ENCODE measurements at places on chromosomes 1 and 21.
A peak's percentile ranks its signal among the peaks of the same experiment; 100 is the strongest.

DNA sequence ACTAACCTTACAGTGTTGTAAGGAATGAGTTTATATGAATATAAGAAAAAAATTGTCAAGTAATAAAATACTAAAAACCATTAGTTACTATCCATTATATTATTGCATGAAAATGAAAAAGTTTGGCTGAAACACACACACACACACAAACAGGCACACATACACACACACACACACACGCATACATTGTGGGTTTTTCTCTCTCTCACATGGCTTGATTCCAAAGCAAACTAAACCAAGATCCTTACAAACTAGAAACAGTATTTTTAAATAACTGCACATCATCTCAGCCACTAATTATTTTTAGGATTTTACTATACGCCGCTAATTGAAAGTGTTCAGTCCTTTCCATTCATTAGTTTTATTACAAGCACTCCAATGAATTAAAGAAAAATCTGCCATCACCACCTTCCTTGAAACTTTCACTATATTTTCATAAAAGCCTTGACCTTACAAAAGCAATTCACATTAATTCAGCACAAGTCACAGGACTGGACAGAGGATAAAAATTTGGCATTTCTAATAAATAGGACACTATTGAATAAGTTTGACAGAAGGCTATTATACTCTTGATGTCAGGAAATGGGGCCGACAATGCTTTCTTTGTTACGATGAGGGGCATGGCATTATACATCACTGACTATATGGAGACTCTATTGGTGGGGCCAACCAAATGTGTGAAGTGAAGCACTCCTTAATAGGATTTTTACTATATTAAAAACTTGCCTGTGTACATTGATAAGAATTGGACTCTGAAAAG is 187.0 kb upstream of the ESRRG start:
- DNase-seq, result no peak

DNA sequence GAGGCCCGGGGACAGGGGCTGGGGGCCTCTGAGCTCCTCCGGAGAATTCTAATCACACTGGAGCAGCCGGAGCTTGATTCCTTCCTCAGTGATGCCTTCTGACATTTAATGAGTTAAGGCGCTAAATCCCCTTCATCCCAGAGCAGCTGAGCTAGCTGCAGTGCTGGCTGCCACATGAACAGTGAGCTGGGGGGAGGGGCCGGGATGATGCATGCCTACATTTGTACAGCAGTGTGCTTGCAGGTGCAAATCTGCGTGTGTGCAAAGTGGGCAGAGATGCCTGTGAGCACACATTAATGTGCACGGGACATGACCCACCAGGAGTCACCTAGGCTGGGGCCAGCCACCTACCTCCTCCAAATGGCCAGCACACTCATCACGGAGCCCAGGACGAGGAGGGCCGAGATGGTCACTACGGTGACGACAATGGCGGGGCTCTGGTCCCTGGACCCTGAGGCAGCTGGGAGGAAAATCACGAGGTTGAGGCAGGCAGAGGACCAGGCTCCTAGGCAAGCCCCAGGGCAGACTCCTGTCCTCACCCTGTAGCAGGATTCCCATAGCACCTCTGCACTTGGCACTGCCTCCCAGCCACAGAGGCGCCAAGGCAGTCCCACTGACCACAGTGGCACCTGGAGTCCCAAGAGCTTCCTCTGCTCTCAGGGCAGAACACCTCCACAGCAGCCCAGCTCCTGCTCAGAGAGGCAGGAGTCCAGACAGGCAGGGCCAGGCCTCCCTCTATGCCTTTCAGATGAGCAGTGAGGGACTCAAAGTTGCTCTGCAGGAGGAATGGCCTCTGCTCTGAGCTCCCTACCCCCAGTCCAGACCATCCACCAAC is 34.7 kb downstream of the CDCA8 start:
- no peak for DNase-seq

GRCh38 chr1:114274621-114275317 is 121.1 kb upstream of the SYT6 start:
- DNase-seq, result no peak

GRCh38 chr1:112369392-112370285 is 26.4 kb upstream of the CTTNBP2NL start:
- DNase-seq, result peak; percentile 90

- DNase-seq, result peak; percentile 73
Measured at GRCh38 chr1:50704126-50704525, 255.9 kb downstream of the FAF1 start.

GRCh38 chr1:55213151-55213884 is 1.8 kb downstream of the USP24 start:
- peak; percentile 69 for DNase-seq

GRCh38 chr1:3314491-3315381 is 139.7 kb upstream of the ARHGEF16 start:
- DNase-seq, result no peak

DNA sequence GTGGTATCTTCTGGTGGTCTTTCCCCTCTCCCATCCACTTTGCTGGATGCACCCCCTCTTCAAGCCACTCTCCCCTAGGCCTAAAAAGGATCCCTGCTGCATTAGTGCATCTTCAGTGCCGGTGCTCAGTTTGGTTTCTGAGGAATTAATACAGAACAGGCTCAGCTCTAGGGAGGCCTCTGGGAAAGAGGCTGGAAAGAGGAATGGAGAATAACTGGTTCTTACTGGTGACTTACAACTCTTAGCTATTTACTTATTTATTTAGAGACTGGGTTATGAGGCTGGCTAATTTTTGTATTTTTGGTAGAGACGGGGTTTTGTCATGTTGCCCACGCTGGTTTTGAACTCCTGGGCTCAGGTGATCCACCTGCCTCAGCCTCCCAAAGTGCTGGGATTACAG is 19.0 kb downstream of the MFN2 start:
- no peak for DNase-seq

GRCh38 chr1:113479713-113480676 is 89.7 kb downstream of the MAGI3 start:
- no peak for DNase-seq

- DNase-seq, result no peak
Measured at GRCh38 chr1:151344291-151344690, 2.8 kb downstream of the RFX5 start.

GRCh38 chr1:16621300-16621658 is 7.9 kb upstream of the NBPF1 start:
- DNase-seq, result no peak

- DNase-seq, result no peak
Measured at GRCh38 chr1:84425150-84425896, 27.0 kb downstream of the DNASE2B start.

- DNase-seq, result no peak
Measured at GRCh38 chr1:12634156-12634555, 9.7 kb upstream of the AADACL4 start.

GRCh38 chr1:180598333-180598974 is 33.4 kb upstream of the XPR1 start:
- DNase-seq, result peak; percentile 27

- DNase-seq, result peak; percentile 22
Measured at GRCh38 chr1:48469616-48470480, 2.2 kb downstream of the SPATA6 start.

GRCh38 chr1:109225711-109226445 is 12.2 kb downstream of the SARS1 start:
- DNase-seq, result no peak

DNA sequence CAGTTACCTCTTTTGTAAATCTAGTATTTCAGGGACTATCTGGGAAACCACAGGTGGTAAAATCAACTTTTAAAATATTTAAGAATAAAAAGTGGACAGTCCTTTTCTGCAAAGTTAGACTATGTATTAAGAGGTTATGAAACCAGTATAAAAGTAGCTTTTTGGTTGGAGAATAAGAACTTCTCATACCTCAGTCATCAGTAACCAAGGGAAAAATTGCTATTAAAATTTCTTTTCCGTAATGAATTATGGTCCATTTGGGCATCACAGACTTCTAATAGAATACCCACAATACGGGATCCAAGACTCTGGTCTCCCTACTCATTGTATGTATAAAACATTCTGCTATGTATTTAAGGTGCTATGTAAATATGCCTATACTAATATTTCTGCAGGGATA is 51.9 kb downstream of the ABL2 start:
- no peak for DNase-seq

DNA sequence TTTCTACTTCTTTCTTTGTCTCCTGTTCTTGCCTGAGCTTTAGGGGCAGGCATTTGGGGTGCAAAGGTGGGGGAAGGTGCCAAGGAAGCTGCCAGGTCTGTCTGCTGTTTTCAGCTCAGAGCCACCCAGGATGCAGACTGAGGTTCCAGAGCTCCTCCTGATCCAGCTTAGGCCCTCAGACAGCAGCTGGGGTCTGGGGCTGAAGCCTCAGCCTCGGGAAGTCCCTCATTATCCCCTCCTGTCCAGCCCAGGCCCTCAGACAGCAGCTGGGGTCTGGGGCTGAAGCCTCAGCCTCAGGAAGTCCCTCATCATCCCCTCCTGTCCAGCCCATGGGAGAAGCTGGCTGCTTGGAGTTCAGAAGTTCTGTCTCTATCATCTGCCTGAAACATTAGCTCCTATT is 257.7 kb upstream of the CSF3R start:
- DNase-seq, result no peak

- no peak for DNase-seq
Measured at GRCh38 chr1:38118976-38119375, 72.4 kb upstream of the POU3F1 start.

GRCh38 chr1:91092503-91092902 is 70.7 kb upstream of the ZNF644 start:
- no peak for DNase-seq

DNA sequence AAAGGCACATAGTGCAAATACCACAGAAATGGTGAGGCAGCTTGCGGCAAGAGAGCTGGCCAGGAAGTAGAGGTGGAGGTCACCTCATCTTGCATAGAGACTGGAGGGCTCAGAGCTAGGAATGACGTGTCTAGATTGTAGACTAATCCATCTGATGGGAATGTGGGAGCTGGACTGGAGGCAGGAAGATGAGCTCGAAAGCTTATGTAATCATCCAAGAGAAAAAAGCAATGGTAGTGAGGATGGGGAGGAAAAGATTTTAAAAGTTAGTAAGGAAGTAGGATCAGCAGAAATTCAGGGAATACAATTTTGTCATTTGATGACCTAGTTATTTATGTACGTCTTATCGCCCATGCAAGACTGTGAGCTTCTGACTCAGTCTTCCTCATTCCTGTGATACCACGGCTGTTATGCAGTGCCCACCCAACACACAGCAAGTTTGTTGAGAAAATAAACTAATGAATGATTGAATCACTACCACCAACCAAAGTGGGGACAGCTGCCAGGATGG is 123.9 kb downstream of the RRAGC start:
- no peak for DNase-seq

GRCh38 chr1:39047374-39048229 is 21.5 kb downstream of the NDUFS5 start:
- DNase-seq, result peak; percentile 33

GRCh38 chr1:5819391-5820025 is 172.7 kb downstream of the NPHP4 start:
- no peak for DNase-seq

- DNase-seq, result peak; percentile 91
Measured at GRCh38 chr1:960363-961131, at the start of gene KLHL17. TSS of gene KLHL17 (plus strand) at chr1:960584. CDS start at chr1:960694, 110 bp downstream.

- DNase-seq, result no peak
Measured at GRCh38 chr1:153866045-153866850, 56.5 kb downstream of the GATAD2B start.

GRCh38 chr1:183327434-183328290 is 90.5 kb downstream of the NMNAT2 start:
- DNase-seq, result no peak

DNA sequence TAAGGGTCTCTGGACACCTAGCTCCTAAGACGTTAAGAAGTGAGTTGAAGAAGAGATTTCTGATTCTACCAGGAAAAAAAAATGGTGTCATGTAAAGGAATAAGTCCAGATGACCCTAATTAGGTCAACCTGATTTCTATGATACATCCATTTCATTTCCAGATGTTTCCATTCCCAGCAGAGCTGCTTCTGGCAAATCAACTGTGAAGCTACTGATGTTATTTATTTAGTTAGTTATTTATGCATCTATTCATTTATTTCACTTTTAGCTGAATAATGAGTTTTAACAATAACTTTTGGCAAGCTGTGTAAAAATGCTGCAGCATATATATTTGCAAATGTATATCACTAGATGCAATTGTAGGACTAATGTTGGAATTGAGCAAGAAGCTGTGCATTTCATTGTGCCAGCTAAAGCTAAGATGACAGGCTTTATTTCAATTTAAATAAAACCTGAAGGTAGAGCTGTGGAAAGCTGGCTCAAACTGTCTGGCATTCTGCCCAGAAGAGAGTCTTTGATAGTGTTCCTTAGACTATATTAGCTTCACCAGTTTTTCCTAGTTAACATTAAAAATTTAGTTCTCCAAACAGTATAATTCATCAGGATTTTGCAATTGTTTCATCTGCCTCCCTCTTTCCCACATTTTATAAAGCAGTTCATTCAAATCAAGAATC is 1164.4 kb upstream of the ADGRL4 start:
- DNase-seq, result no peak

GRCh38 chr1:114043054-114043453 is 63.8 kb downstream of the OLFML3 start:
- no peak for DNase-seq

GRCh38 chr21:15366555-15366954 is 301.8 kb upstream of the NRIP1 start:
- no peak for DNase-seq

GRCh38 chr1:211738691-211739301 is 63.4 kb upstream of the NEK2 start:
- DNase-seq, result peak; percentile 62

DNA sequence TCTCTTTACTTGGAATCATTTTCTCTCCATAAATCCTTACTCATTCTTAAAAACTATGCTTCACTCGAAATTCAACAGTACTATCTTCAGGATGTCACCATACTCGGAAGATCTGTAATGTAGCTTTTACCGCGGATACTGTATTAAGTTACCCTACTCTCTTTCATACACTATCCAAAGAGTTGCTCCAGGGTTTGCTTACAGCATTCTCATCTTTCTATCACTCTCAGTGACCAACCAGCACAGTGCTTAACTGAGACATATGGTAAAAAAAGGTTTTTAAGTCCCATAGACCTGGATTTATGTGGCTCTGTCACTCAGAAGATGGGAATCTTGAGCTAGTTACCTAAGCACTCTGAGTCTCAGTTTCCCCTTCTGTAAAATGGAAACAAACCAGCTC is 15.8 kb downstream of the GTF2B start:
- no peak for DNase-seq

DNA sequence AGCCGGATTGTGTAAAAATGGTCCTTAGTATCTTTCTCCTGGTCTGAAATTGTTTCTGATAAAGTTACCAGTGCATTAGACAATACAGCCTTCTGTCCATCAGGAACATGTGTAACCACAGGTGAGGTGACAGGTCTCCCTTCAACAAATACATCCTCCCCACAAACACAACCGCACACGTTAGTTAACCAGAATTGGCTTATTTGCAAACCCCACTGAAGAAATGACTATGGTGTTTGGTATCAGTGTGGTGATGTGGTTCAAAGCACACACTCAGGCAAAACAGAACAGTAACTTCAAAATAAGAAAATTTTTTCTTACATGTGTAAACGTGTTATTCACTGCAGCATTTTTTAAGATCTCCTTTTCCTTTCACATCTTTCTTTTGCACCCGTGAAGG is 517.2 kb upstream of the NR5A2 start:
- no peak for DNase-seq

Data from OCI-M1 (cell line).